ENCODE measurements at places on chromosomes 16 and 17.
A peak's percentile ranks its signal among the peaks of the same experiment; 100 is the strongest.

GRCh38 chr16:48231727-48232492 is 12.2 kb upstream of the LONP2 start:
- DNase-seq = no peak

- DNase-seq = no peak
Observed at GRCh38 chr17:50277357-50277754, 3.1 kb downstream of the TMEM92 start.

GRCh38 chr17:57154921-57155320 is 69.9 kb downstream of the AKAP1 start:
- no peak for DNase-seq

DNA sequence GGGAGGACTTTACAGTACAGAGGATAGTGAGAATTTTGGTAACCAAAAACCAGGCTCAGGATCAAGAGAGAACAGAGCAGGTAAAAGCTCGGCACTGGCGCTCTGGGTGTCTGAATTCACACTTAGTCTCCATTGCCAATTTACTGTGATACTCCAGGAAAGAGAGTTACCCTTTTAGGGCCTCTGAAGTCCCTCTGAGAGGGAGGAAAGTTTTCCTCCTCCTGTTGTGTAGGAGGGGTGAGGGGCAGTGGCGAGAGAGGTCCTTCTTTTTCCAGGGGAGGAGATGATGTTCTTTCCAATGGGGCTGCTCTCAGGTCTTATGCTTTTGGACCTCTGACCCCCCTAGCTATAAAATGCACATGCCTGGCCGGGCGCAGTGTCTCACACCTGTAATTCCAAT is 5.4 kb upstream of the TNS4 start:
- no peak for DNase-seq

GRCh38 chr17:81910840-81911276 is 341 bp downstream of the PCYT2 start:
- DNase-seq = peak; percentile 12

GRCh38 chr17:41547921-41548843 is 20.1 kb upstream of the KRT19 start:
- DNase-seq = no peak

- no peak for DNase-seq
Observed at GRCh38 chr16:29644973-29645693, 17.9 kb upstream of the SPN start.
